ENCODE measurements at places on chromosomes 11 and 22.
A peak's percentile ranks its signal among the peaks of the same experiment; 100 is the strongest.

GRCh38 chr11:108501396-108501795, 3.2 kb upstream of the POGLUT3 start:
- DNase-seq: no peak

DNA sequence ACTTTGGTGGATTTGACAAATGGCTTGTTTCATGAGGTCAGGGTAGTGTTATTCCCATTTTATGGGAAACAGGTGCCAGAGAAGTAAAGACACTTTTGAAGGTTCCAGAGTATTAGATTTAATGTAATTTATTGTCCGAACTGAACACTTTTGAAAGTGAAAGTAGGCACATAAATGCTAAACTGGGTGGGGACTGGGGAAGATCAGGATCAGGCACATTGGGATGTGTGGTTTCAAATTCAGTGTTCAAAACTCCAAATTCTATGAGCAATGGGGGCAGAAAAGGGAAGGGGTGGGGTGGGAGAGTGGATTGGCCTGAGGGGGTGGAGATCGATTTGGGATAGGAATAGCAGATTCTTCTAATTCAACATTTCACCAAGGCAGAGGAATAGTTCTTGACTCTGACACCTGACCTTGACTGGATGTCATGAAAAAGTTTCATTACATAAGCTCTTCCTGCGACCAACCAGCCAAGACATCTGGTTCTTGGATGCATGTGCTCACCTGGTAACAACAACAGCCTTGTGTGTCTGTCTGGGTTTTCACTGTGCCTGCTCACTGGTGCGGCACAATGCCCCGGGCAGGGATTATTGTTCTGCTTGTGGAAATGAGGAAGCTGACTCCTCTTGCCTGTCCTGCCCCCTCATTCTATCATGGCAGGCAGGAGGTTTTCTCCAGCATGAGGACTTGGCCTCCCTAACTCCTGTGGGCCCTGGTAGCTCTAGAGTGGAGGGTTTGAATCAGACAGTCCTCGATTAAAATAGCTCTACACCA, 10.8 kb downstream of the PPFIBP2 start:
- no peak for DNase-seq

GRCh38 chr11:74638869-74639268, 46.5 kb downstream of the POLD3 start:
- no peak for DNase-seq

DNA sequence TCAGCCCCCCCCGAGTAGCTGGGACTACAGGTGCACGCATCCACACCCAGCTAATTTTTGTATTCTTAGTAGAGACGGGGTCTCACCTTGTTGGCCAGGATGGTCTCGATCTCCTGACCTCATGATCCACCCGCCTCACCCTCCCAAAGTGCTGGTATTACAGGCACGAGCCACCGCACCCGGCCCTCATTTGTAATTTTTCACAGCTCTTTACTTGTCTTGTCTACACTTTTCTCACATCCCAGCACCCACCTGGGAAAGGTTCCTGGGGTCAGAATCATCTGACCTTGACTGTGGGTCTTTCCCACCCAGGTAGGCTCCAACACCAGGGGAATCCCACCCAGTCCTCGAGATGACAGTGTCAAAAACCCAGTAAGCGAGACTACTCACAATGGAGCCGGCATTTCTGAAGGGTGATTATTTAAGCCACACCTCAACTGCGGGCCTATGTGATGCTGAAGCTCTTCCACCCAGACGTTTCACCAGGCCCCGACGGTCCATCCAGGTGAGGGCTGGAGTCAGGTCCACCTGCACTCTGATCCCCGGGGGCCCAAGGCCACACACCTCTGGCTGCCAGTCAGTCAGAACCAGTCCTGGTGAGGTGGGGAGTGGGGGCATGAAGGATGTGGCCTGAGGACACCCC, 23.4 kb downstream of the CELSR1 start:
- no peak for DNase-seq

DNA sequence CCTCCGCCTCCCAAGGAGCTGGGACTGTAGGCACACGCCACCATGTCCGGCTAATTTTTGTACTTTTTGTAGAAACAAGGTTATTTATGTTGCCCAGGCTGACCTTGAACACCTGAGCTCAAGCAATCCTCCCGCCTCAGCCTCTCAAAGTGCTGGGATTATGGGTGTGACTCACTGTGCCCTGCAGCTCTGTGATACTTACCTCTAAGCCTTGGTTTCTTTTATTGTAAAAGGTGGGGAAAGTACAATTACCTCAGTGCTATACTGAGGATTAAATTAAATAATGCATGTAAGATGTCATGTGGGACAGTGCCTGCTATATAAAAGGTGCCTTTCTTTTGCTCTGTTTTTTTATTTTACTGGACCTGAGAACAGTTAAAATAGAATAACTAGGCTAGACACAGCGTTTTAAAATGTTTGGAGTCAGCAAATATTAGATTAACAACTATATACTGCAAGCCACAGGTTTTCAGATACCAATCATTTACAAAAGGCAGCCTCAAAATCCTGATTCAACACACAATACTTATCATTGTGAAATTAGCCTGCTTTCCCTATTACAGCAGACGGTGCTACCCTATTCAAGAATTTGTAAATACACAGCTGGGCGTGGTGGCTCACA, 30.0 kb downstream of the PRR14L start:
- no peak for DNase-seq

DNA sequence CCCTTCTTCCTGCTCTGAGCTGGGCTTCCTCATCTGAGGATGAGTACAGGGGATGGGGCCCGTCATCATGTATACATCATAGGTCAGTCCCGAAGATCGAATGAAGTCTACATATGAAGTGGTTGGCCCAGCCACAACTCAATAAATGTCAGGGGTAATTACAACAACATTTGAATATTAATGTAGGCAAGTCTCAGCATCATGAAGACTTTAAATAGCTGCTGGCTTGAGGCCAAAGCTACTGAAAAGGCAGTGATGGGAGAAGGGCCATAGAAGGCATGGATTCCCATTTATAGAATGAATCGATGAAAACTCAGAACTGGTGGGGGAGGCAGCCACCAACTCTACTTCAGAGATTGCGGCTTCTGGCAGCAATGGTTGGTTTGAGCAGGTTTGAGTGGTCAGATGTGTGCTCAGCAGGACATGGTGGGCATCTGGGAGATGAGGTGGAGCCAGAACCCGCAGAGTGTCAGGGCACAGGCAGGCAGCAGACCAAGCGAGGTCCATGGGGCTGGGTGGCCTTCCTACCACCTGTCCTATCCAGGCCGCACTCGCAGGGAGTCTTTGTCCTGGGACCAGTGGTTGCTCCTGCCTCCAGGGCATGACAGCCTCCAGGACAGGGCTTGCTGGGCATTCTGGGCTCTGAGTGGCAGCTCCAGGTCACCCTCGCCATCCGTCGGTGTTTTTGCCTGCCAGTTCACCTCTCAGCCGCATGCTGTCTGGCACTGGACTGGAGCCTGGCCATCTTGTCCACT, 919.1 kb downstream of the TBC1D22A start:
- DNase-seq: no peak

DNA sequence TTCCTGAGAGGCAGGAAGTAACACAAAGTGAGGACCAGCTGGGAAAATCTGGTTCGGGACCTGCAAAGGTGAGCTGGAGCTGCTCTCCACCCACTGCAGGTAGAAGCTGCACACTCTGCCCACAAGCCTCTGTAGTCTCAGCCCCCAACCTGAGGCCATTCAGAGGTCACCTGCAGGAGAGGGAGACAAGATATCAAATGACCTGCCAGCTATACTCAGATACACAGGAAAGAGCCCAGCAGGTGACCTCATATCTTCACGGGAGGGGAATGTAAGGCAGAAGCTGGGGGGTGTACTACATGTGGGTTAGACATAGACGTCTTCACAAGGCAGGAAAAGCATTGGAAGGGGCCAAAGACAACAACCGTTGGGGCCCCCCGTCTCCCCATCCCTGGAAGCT, 86.1 kb downstream of the APIP start:
- DNase-seq: no peak

GRCh38 chr11:11808992-11809615, 32.7 kb upstream of the USP47 start:
- no peak for DNase-seq

DNA sequence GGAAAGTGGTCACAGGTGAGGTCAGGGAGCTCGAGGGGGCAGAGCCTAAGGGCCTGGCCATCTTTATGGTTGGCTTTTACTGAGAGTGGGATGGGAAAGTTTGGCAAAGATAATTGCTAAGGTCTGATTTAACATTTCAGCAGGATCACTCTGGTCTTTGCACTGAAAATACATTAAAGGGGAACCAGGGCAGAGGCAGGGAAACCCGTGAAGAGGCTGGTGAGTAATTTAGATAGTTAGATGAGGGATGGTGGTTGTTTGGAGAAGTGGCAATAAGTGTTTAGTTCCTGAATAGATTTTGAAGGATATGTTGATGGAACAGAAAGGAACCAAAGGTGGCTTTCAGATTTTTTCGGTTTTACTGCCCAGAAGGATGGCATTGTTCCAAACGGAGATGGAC, 50.8 kb downstream of the SCN3B start:
- DNase-seq: no peak

- no peak for DNase-seq
These were observed 15.9 kb downstream of the CCDC82 start for GRCh38 chr11:96373826-96374225.

GRCh38 chr22:49825944-49826602, 1.6 kb downstream of the BRD1 start:
- DNase-seq: peak; percentile 45

GRCh38 chr11:69427906-69428880, 53.3 kb upstream of the LINC01488 start:
- DNase-seq: no peak

- DNase-seq: no peak
These were observed 113.3 kb upstream of the SLC22A12 start for GRCh38 chr11:64477675-64478074.

GRCh38 chr11:68302256-68302655, 10.1 kb upstream of the LRP5 start:
- no peak for DNase-seq

GRCh38 chr11:11793073-11793472, 48.7 kb upstream of the USP47 start:
- no peak for DNase-seq

DNA sequence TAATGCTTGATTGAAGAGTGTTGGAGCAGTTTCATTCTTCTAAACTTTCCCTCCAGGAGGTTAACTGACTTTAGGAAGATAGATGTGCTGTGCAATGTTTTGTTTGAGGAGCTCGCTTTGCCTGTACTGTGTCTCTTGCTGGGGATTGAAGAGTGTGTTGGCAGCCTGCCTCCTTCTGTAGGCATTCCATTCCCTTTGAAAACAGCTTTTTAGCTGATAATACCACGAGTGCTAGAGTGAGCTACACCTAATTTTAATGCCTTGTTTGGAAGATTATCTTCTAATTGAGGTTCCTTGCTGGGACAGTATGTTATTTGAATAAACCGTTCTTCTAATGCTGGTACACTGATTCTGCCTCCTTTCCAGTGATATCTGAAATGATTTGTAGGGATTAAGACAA, 7.2 kb downstream of the DDX10 start:
- no peak for DNase-seq

DNA sequence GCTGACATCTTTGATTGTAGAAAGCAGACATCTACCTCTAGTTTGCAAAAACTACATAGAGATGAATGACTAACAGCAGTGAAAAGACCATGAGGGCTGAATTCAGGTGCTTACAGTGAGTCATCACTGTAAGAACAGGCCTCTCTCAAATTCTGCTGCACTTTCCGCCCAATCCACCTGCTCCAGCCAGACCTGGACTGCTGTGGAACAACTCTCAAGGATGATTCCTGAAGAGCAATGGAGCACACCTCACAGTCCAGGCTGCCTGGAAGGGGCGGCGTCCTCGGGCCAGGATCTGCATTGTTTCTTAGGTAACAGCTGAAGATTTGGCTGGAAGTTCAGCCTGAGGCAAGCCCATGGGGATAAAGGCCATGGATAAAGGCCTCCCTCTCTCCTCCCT, 15.1 kb downstream of the APOL2 start:
- no peak for DNase-seq

- no peak for DNase-seq
These were observed 39.7 kb downstream of the ME3 start for GRCh38 chr11:86632499-86633269.

DNA sequence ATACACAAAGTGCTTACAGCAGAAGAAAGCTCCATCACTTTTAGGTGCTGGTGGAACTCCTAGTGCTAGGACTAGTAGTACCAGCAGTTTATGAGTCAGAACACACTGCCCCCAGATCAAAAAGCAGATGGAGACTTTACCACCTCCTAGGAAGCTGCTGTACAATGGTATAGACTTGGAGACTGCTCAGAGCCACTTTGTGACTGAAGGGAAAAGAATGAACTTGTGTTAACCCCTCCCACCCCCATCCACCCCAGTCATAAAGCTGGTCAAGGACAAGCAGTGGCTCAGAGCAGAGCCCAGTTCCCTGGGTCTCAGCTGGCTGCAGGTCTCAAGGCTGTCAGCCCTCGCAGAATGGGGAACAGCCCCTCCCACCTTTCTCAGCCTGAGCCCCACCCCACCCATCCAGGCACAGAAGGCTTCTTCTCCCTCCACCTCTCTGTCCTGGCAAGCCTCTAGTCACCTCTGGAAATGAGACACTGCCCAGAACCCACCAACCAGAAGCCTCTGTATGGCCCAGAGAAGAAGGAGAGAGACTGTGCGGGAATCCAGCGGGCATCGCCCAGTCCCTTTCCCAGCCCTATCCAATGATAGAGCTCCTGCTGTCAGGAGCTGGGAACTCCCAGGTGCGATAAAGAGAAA, 23.8 kb downstream of the PACSIN2 start:
- DNase-seq: no peak

- DNase-seq: no peak
These were observed 5.7 kb upstream of the DGAT2 start for GRCh38 chr11:75762885-75763284.

DNA sequence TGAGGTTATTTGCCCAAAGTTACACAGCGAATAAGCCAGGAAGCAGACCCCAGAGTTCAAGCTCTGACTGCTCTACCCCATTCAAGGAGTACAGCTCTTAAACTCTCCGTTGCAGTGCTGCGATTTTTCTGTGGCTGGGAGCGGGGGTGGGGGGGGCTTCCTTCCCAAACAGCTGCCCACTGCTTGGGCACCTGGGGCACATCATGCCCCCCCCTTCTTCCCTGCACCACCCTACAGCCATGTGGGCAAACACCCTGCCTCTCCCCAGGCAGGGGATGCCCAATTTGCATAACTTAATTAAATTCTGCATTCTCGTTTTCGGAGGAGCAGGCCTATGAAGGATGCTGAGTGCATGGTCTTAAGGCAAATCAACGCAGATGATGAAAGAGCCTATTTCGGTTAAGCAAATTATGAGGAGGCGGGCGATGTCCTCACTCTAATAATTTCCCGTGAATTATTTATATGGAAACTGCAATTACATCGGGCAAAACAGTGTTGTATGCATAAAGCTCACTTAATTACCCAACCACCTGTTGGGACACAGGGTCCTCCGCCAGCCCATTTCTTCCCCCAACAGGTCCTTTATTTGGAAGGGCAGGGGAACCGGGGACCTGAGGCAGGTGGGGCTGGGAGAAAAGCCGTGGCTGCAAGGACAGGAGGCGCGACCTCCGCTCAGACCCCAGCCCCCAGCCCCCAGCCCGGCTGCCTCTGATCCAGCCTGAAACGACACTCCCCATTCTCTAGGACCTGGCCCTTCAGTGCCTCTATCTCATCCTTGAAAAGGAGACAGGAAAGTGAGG, 610.5 kb downstream of the BUD13 start:
- no peak for DNase-seq
